ENCODE measurements at places on chromosomes 5 and 9.

DNA sequence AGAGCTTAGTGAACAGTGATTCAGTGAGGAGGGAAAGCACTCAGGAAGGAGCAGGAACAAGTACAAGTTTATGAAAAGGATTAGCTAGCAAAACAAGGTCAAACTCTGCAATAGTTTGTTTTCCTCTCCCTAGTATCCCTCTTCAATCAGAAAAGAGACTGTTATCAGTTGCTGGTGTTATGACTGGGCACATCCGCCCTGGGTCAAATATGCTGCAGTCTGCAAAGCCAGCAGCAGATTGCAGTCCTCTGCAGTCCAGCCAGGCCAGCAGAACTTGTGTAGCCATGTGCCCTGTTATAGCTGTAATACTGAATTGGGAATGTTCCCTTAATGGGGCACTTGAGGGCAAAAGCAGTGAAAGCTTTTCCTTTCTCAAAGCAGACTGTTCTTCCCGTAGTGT lies 12.0 kb downstream of the PCDHAC2 start:
- no peak for DNase-seq

- DNase-seq = no peak
Observed at GRCh38 chr9:76704593-76705204, 59.5 kb upstream of the PCA3 start.

GRCh38 chr9:100419166-100419565 lies 7.8 kb upstream of the MSANTD3 start:
- no peak for DNase-seq

GRCh38 chr5:14507156-14507941 lies 74.2 kb upstream of the OTULINL start:
- no peak for DNase-seq

- no peak for DNase-seq
Observed at GRCh38 chr9:7094576-7094975, 336.8 kb downstream of the KDM4C start.

DNA sequence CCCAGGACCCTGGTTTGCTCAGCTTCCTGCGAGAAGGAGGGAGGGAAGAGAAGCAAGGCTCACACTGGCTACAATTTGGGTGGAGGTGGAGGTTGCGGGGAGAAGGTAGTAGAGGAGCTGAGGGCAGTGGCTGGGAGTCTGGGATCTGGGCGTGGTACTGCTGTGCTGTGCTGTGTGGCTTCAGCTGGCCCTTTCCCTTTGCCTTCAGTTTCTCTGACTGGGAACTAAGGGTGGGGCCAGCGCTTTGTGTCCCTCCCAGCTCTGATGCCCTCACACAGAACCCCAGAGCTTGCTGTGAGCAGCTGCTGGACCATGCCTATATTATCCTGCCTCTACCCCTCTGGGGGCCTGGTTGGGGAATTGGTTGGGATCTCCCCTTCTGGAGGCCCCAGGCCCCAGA lies 60.9 kb downstream of the RGS3 start:
- no peak for DNase-seq

- no peak for DNase-seq
Observed at GRCh38 chr9:78280982-78281668, 15.8 kb upstream of the PSAT1 start.

DNA sequence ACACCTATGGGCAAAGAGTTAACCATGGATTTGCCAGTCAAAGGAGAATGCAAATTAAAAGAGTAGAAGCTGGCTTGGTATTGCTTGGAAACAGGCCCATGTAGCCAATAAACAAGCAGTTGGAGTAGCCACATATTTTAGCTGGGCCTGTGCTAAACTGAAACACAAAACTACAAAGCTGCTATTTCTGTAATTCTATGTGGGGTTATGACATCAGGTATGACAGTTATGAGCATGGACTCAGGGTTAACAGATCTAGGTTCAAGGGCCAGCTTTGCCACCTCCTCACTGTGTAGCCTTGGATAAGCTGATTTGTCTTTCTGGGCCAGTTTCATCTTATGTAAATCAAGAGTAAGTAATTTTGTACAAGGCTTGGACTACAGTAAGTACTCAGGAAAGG lies 142.7 kb downstream of the PIP5K1B start:
- no peak for DNase-seq

- no peak for DNase-seq
Observed at GRCh38 chr5:91302305-91302704, 80.8 kb downstream of the ARRDC3 start.

DNA sequence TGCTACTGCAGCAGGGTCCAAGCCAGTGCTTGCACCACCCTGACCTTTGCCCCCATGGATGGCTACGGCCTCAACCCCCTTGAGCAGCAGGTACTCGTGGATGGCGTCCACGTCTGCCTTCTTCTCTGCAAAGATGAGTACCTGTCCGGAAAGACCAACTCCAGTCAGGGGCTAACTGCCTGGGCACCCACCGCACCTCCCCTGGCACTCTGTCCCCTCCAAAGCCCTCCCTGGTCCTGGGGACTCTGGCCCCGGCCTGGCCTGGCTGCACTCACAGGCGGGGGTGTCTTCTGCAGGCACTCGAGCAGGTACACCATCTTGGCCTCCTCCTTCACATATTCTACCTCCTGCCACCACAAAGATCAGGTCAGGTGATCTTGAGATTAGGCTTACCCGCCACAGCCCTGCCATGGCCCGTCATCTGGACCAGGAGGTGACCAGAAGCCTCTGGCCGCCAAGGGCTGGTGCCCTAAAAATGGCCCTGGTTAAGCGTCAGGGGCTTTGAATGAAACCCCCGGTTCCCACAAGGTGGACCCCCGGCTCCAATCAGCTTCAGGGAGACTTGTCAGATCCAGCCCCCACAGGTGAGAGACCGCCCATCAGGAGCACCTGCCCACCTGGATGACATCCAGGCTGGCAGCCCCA lies 3.2 kb upstream of the DOK3 start:
- DNase-seq = no peak

DNA sequence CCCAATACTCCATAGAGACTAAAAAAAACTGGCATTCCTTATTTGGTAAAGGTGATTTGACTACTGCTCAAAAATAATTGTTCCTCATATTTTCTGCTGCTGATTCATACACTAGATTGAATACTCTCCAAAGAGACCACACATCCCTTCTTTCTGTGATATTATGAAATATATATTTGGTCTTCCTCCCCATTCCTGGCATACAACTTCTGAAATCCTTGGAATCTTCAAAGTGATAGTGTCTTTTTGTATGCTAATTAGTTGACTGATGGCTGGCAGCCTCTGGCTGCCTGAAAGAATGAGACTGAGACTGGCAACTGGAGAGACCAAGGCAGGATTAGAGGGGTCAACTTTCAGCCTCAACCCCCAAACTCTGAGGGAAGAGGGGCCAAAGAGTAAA lies 348.0 kb upstream of the RFX3 start:
- DNase-seq = no peak

DNA sequence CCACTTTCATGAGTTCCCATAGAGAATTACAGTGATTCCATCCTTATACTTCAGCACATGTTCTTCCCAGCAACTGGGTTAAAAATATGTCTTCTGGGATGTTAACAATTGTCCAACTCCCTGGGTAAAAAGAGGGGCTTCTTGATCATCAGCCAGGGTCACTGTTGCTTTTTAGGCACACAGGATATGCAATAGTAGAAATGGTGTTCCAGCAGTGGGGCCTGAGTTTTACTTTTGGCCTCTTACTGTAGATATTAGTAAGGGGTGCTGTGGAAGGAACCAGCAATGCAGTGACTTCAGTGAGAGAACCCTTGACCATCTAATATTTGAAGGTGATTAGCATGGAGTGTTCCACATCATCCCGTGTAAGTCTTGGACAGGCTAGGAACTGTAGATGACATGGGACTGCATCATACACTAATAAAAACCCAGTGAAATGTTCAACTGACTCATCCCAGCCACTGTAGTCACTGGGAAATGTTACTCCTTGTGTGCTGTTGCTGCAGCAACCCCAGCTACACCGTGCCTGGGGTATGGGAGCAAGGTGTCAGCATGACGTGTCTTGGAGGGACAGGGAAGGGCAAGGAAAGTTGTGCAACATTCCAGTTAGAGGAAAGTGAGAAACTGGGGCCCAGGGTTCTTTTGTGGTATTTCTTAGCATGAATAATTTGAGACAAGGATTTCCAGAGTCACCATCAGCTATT lies 610.9 kb downstream of the RAB3C start:
- no peak for DNase-seq

Measured in activated T-helper 9 cell treated with anti-CD3 and anti-CD28 coated beads, Interleukin-2, amount 50 U/mL, for 16 hours (primary cell).